ENCODE measurements at places on chromosomes 11 and 22.

DNA sequence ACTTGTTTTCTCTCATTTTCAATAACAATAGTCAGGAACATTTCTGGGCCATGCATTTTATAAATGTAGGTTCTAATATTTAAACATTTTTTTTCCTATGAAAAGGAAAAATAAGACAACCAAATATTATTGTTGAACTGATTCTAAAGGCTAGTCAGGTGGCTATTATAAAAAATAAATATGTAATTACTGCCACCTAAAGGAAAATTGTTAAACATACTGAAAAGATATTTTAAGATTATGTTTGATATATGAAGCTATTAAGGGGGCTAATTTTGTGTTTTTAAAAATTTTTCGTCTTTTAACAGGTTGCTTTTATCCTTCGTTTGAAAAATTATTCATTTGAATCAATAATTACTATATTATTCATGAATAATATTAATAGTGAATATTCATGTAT, 62.2 kb upstream of the FDX1 start:
- no peak for DNase-seq

GRCh38 chr11:2142300-2142759, 3.1 kb upstream of the IGF2 start:
- no peak for DNase-seq

DNA sequence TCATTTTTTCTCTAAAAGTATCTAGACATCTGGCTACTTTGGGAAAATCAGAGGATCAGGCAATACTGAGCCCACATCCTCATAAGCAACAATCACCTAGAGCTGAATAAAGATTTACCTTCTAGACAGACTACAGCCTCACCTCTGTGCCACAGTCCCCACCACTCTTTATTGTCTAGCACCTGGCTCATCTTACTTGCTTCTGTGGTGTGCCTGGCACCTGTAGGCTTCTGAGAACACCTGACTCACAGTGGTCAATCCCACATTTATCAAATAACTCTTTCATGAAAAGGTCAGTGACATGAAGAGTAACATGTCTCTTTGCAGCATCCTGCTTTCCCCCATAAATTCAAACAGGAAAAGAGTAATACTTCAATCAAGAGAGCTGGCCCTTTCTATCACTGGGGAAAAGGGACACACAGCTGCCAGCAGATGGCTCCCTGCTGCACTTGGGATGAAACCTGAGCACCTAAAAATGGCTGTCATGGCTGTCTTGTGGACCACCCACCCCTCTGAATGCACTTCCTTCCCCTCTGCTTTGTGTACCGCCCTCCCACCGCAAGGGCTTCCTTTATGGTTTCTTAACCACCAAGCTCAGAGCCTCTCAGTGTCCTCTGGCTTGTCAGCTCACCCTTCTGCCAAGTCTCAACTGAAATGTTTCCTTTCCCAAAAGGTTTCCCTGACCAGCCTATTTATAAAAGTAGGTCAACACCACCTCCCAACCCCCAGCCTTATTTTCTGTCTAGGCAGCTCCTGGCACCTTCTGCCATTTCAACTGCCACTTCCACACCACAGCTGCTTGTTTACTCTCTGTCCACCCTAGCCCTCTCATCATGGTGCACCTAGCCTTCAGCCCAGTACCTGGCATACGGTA, 9.3 kb downstream of the TFIP11 start:
- peak; percentile 64 for DNase-seq

DNA sequence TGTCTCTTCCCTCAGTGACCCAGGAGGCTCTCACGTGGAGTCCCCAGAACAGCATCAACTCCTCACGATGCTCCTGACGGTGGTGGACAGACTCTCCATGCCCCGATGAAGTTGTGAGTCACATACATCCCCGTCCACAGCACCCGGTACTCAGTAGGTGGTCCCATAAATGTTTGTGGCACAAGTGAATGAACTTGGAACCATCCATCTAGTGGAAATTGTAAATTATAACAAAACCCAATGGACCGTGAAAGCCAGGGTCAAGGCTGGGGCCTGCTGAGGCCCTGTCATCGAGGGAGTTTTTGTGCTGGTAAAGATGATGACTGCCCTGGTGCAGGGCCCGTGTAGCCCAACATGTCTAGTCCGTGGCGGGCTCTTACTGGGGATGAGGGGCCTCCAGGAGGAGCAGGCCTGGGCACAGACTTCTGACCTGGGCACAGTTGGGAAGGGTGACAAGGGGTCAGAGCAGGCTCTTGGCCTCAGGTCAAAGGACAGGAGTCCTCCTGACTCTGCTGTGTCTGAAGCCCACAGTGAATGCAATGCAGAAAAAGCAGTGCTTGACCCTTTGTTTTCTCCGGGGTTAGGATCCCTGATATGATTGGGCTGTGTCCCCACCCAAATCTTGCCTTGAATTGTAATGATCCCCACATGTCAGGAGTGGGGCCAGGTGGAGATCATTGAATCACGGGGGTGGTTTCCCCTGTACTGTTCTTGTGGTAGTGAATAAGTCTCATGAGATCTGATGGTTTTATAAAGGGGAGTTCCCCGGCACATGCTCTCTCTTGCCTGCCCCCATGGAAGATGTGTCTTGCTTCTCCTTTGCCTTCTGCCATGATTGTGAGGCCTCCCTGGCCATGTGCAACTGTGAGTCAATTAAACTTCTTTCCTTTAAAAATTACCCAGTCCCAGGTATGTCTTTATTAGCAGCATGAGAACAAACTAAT, 20.0 kb upstream of the SMIM38 start:
- no peak for DNase-seq

- DNase-seq, result no peak
Observed at GRCh38 chr11:34826384-34826726, 89.8 kb downstream of the APIP start.

- DNase-seq, result no peak
Observed at GRCh38 chr11:36436064-36436463, 74.0 kb downstream of the TRAF6 start.

DNA sequence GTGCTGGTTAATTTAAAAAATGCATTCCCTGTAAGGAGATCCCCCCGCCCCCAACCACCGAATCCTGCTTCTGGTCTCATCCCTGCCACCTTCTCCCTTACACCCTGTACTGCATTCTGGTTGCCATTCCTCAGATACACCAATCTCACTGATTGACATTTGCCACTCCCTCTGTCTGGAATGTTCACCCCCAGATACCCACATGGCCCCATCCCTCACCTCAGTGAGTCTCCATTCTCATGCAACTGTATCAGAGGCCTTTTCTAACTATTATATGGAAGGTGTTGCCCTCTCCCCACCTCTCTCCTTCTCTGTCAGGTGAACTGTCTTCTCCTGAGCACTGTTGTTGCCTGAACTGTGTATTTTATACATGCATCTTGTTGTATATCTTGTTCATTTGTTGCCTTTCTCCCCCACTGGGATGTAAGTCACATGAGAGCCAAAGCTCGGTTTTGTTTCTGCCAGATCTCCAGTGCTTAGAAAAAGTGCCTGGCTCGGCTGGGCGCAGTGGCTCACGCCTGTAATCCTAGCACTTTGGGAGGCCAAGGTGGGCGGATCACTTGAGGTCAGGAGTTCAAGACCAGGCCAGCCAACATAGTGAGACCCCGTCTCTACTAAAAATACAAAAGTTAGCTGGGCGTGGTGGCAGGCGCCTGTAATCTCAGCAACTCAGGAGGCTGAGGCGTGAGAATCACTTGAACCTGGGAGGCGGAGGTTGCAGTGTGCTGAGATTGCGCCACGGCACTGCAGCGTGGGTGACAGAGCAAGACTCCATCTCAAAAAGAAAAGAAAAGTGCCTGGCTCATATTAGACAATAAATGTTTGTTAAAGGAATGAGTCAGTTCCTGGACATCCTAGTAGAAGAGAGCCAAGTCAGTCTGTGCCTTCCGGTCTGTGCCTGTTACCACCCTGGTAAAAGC, 61.0 kb downstream of the TNRC6B start:
- no peak for DNase-seq

DNA sequence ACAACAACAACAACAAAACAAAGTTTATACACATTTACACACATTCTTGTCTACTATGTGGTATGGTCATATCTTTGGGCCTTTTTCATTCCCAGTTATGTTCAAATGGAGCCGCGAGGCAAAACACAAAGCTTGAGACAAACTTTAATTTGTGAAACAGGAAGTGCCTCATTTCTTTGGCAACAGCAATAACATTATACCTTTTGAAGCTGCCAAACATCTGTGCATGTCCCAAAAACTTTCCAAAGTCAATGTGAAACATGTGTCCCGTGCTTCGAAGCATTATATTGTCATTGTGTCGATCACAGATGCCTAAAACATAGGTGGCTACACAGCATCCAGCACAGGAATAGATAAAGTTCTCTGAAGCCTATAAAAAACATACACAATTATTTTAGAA, 25.0 kb upstream of the RPS13 start:
- no peak for DNase-seq
